Activated CD8-positive, alpha-beta memory T cell treated with anti-CD3 and anti-CD28 coated beads for 4 hours (primary cell): ENCODE measurements at places on chromosomes 3 and 15.

DNA sequence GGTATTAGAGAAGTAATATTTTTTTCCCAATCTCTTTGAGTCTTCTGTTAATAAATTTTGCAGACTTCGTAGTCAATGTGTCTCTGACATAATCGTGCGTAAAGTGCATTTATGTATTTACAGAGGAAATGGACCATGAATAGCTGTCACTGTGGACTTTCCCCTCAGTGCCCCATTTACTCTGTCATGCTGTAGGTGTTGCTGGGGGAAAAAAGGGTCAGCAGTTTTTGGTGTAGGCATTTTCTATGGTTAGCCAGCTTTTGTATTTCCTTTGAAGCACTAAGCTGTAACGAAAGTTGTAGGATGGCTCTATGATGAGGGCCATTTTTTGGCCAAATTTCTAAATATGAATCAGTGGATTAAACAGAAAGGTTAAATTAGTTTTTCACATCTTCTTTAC lies 598.4 kb downstream of the FGF12 start:
- no peak for DNase-seq

DNA sequence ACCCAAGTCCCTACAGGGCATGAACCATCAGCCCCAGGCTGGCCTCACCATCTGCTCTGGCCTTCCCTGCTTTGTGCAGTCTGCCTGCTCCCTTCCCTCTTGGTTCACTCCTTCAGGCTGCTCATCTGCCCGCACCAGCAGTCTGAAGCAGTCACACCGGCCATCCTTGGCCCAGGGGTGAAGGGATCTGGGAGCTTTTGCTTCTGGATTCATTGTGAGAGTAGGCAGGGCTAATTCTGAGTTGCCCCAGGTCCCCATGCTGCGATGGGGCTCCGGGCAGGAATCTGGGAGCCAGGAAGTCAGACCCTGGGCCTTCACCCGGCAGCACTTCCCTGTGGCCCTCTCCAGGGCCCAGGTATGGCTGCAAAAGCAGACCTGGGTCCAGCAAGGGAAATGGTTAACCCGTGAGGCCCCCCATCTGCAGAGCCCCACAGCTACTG lies 99.7 kb downstream of the VGLL4 start:
- no peak for DNase-seq

DNA sequence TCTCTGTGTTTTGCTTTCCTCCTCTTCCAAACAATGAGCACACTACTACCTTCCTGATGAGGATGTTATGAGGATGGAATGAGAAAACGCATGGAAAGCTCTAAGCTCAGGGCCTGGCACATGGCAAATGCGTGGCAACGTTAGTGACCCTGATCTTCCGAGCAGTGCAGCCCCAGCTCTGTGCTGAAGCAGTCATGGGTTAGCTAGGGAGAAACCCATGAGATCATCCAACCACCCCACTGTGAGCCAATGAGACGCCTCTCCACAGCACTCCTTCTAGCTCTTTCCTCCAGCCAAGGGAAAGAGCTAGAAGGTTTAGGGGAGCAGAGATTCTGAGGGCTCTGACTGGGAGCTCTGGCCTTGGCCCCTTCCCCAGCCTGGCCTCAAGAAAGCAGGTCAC lies 4.5 kb downstream of the CPN2 start:
- no peak for DNase-seq

DNA sequence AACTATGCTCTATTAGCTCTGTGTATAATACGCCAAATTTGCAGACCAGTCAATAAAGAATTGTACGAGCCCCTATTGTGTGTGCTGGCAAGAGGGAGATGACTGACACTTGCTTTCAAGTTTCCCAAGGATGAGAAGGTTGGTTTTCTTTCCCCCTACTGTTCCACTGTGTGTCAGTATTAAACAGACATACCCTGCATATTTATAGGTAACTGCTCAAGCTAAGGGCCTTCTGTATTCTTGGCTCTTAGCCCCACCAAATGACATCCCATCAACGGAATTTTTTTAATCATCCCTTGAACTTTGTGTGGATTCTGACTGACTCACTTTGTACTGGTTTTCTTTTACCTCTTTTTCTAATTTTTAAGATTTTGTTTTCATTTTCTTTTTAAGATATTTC lies 60.6 kb upstream of the GYG1 start:
- no peak for DNase-seq

DNA sequence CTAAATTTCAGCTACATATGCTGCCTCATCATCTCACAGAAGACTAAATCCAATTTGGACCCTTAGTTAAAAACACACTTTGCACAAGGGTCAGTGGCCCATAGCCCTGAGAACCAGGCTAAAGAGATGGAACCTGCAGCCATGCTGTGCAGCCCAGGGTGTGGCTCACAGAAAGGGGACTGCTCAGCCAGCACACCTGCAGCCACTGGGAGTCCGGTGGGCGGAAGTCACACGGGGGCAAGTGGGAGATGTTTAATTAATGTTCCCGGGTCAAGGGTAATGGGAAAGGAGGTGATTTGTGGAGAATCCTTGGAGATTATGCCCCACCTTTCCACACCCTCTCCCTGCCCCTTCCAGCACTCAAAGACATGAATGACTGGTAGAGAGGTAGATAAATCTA lies 467.4 kb downstream of the EPHB1 start:
- DNase-seq, result no peak

DNA sequence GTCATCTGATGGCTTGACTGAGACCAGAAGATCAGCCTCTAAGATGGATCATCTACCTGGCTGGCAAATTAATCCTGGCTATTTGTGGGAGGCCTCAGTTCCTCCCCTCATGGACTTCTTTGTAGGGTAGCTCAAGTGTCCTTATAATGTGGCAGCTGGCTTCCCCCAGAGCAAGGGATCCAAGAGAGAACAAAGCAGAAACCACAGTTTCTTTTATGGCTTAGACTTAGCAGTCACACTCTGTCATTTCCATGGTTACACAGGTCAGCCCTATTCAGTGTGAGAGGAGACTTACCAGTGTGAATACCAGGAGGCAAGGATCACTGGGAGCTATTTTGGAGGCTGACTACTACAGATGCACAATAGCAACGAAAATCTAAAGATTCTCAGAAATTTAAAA lies 15.3 kb upstream of the ARL14 start:
- no peak for DNase-seq

DNA sequence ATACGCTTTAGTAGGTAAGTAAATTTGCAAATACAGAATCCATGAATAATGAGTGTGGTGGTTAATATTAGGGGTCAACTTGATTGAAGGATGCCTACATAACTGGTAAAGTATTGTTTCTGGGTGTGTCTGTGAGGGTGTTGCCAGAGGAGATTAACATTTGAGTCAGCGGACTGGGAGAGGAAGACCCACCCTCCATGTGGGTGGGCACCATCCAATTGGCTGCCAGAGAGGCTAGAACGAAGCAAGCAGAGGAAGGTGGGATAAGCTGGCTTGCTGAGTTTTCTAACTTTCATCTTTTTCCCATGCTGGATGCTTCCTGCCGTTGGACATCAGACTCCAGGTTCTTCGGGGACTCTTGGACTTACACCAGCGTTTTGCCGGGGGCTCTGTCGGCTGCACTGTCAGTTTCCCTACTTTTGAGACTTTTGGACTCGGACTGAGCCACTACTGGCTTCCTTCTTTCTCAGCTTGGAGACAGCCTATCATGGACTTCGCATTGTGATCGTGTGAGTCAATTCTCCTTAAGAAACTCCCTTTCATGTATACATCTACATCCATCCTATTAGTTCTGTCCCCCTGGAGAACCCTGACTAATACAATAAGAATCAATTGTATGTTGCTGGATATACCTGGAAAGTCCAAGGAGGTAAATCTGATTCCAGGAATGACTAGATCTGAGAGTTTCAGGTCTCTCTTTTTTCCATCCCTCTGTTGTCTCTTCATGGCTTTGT lies 25.8 kb upstream of the NEDD4 start:
- no peak for DNase-seq

GRCh38 chr15:63473007-63473748 lies 31.2 kb upstream of the USP3 start:
- no peak for DNase-seq

DNA sequence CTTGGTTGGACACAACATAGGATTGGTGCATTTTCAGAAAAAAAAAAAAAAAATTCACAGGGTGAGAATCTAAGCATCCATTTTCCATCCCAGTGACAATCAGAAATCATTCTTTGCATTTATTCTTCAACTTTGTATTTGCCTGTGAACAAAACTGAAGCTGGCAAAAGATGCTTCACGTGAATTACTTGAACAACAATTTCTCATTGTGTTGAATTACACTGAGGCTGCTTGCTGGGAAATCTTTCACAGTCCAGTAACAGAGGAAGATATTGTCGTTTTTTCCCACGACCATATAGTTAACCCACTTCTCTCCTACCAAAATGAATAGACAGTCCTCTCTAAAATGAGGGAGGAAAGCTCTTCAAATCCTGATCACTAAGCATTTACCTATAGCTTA lies 4.3 kb upstream of the SLCO3A1 start:
- DNase-seq, result no peak
